ENCODE measurements at places on chromosomes 7 and 10. TPM values are rescaled to one million over a fixed set of nuclear protein-coding genes. Genes with fewer than 3 reads are reported as not detected.
A peak's percentile ranks its signal among the peaks of the same experiment; 100 is the strongest.

DNA sequence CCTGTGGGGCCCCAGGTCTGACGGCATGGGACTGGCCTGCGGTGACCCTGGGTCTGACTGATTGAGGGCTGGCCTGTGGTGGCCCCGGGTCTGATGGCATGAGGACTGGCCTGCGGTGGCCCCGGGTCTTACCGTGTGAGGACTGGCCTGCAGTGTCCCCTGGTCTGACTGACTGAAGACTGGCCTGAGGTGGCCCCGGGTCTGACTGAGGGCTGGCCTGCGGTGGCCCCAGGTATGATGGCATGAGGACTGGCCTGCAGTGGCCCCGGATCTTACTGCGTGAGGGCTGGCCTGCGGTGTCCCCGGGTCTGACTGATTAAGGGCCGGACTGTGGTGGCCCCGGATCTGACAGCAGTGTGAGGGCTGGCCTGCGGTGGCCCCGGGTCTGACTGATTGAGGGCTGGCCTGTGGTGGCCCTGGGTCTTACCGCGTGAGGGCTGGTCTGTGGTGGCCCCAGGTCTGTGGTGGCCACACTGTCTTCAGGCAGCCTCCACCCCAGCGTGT is 10.9 kb downstream of the JAKMIP3 start:
- DNase-seq: no peak

DNA sequence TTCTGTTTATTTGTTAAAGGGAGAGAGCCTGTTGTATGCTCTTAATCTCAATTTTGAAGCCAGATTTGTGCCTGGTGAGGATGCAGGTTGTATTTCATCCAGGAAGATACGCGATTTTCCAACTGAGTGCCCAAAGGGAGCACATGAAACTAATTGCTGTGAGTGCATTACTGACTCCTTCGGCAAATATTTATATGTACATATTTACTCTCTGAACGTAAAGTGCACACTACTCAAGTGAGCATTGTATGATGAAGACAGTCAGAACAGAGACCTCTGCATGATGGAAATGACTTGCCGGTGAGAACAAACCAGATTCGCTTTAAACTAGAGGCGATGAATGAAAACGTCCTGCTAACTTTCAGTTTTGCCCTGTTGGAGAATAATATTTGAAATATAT is 130.1 kb downstream of the MALRD1 start:
- no peak for DNase-seq

DNA sequence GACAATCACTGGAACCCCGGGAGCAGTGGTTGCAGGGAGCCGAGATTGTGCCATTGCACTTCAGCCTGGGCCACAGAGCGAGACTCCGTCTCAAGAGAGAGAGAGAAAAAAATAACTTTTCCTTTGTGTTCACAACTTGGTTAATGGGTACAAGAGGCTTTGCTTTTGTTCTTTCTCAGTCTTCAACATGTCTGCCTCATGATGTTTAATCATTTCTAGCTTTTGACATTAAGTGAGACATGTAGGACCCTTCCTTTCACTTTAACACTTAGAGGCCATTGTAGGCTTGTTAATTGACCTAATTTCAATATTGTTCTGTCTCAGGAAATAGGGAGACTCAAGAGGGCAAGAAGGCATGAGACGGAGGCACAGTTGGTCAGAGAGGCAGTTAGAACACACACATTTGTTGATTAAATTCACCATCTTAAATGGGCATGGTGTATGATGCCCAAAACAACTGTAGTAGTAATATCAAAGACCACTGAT is 9.3 kb upstream of the CRCP start:
- no peak for DNase-seq

- no peak for DNase-seq
Observed at GRCh38 chr7:40746841-40747556, 612.2 kb downstream of the SUGCT start.

DNA sequence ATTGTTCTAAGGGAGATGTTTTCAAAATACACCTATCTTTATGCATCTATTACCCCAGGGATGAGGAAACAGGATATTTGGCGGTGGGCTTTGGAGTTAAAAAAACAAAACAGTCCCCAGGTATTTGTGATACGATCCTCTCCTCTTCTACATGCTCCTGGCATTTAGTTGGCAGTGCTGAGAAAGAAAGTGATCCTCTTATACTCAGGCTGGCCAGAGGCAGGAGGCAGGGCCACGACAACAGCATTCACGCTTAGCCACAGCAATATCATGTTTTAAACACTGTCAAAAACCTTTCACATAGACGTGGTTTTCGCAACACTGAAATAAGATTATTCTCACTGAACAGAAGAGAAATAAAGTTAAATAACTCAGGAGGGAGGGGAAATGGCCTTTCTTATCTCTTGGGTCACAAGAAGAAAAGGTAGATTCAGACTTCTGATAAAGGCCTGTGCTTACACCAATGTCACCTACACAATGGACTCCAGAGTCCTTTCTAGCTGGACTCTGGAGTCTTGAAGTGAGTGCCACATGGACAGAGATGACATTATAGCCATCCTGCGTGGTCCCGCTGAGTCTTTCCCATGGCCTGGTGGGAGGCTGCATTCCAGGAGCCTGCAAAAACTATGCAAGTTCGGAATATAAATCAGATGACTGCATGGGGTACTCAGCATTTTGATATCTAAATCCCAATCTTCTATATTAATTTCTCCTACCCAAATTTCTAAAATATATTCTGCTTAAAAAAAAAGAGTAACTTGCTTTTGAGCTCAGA is 88.7 kb downstream of the PIP4K2A start:
- DNase-seq: no peak

DNA sequence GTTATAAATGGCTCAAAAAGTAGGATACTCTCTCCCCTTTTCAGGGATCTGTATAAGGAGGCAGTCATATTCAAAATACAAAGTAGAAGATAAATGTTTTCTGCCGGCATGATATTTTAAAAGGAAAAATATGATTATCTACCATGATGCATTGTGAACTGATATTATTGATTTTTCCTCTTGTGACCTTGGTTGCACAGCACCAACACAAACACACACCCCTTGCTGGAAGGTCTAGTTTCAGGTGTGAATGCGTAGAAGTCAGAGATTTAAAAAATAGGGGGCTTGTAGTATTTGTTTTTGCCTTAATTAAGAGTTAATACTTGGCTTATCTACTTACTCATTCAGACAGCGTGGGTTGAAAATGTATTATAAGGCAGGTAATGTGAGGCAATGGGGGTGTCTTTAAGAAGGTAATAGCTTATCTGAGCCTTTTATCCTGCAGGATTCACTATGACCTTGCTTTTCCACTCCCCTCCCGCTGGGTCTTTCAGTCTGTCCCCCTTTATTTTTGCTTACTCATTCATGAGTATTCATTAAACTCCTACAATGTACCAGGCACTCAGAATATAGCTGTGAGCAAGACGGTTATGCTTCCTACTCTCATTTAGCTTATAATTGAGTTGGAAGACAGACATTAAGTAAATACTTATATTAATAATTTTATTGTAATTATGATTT is 390.6 kb downstream of the SDK1 start:
- no peak for DNase-seq

GRCh38 chr10:24822590-24822989 is 98.9 kb upstream of the ARHGAP21 start:
- no peak for DNase-seq

- DNase-seq: no peak
Observed at GRCh38 chr7:138917771-138918170, 63.4 kb downstream of the KIAA1549 start.

GRCh38 chr10:49767752-49768151 is 5.6 kb upstream of the OGDHL start:
- no peak for DNase-seq

- no peak for DNase-seq
Observed at GRCh38 chr10:43623351-43623750, 17.1 kb downstream of the ZNF485 start.

DNA sequence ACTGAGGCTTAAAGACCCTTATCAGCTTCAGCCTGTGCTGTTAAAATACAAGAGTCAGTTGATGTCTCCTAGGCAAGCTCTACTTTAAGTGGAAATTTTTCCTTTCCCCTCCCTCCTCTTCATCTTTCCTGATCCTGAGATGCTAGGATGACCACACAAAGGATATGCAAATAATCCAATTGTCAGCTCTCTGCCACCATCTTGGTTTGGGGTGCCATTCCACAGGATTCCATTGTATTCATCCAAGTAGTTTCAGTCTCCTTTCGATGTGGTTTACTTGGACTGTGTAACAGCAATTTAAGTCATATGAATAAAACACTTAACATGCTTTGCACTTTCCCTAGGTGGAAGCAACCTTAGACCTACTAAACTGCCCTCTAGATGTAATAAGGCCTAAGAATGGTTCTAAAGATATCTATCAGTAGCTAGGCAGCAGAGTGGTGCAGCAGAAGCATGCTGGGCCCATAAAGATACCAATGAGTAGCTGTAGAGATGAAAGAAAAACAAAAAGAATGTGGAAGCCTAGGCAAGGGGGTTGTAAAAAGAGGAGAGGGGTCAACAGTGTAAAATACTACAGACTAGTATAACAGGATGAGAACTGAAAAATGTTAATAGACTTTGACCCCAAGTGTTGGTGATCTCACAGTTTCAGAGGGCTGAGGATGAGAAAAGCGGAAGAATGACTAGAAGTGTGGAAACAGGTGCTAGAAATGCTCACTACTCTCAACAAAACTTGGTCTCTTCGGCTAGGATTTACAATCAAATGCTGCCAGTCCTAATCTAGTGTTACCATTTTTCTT is 2.4 kb upstream of the CFAP69 start:
- no peak for DNase-seq

DNA sequence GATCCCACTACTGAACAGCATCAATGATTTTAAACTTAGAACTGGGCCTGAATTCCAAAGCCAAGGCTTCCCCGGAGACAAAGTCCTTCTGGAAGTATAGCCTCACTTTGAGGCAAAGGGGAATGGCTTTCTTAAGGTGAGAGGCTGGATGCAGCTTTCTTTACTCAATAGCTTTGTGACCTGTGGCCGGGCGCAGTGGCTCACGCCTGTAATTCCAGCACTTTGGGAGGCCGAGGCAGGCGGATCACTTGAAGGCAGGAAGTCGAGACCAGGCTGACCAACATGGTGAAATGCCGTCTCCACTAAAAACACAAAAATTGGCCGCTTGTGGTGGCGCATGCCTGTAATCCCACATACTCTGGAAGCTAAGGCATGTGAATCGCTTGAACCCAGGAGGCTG is 3.2 kb upstream of the FGFR2 start:
- DNase-seq: no peak

GRCh38 chr7:47311891-47312290 is 270.0 kb downstream of the TNS3 start:
- DNase-seq: no peak

- no peak for DNase-seq
Observed at GRCh38 chr7:44634839-44635591, 28.6 kb downstream of the OGDH start.

GRCh38 chr10:49290131-49290530 is 8.8 kb upstream of the C10orf71 start:
- DNase-seq: no peak

DNA sequence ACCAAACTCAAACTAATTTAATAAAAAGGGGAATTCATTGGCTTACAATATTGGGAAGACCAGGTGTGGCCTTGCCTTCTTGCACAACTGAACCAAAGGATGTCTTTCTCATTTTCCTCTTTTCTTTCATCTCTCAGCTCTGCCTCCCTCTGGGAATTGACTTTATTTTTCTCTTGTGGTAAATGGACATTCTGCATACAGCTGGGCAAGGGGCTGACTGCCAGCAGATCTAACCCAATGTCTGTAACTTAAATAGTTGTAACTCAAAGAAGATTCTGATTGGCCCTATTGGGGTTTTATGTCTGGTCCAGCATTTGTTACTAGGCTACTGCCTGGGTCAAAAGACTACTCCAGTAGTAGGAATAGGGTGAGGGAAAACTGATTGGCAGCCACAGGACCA is 15.3 kb downstream of the PTTG1IP2 start:
- DNase-seq: no peak

- DNase-seq: no peak
Observed at GRCh38 chr7:116311816-116312471, 101.6 kb downstream of the TES start.

GRCh38 chr7:34849163-34849960 is 187.9 kb downstream of the DPY19L1 start:
- no peak for DNase-seq

GRCh38 chr10:32329061-32329460 is 17.9 kb downstream of the EPC1 start:
- DNase-seq: no peak

- no peak for DNase-seq
Observed at GRCh38 chr10:88754287-88754686, 5.5 kb upstream of the LIPN start.

DNA sequence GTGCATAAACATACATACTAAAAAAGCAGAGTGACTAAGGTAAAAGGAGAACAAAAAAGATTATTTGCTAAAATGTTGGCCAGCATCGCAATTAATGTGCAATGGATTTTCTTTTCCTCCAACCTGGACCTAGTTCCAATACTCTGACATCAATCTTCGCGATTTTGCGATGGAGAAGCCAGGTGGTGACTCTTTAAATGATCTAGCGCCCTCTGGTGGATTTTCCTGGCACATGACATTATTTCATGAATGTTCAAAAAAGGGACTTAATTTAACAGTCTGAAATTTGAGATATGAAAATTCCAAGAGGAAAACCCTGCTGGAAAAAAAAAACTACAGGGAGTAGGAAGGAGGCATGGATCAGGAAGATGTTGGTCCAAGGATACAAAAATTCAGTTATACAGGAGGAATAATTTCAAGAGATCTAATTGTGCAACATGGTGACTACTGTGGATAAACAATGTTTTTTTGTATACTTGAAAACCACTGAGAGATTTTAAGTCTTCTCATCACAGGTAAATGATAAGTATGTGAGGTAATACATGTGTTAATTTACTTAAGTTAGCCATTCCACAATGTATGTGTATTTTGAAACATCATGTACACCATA is 4.3 kb upstream of the KCNMA1 start:
- DNase-seq: peak; percentile 42

GRCh38 chr7:117186218-117187010 is 136.4 kb downstream of the WNT2 start:
- DNase-seq: no peak

DNA sequence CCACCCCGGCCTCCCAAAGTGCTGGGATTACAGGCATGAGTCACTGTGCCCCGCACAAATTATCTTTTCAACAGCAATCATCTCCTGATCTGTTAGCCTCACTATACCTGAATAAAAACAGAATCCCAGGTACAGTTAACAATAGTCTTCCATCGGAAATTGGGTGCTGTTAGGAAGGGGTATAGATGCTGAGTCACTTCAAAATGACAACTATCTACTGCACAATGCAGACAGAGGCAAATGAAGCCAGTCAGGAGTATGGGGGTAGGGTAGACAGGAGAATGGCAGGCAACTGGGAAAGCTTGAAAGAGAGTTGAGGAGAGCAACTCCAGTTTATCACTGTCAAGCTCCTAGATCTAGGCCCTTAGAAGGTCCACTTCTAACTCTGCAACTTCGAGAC is 40.3 kb downstream of the LBX1 start:
- no peak for DNase-seq

GRCh38 chr7:48213226-48213625 is 42.0 kb downstream of the ABCA13 start:
- no peak for DNase-seq

CHRM2 gene
- not detected for total RNA-seq

AUTS2 gene
- 42.0 TPM for total RNA-seq

ASIC3 gene
- 3.3 TPM for total RNA-seq

ATP6V0A4 gene
- total RNA-seq: not detected

STARD3NL gene
- total RNA-seq: 39.7 TPM

TRIL gene
- 2.5 TPM for total RNA-seq

LMOD2 gene
- total RNA-seq: not detected

EPO gene
- not detected for total RNA-seq

TRPV6 gene
- not detected for total RNA-seq

NPY4R gene
- total RNA-seq: not detected

VIPR2 gene
- 11.1 TPM for total RNA-seq

ZNF394 gene
- total RNA-seq: 30.1 TPM

BRAT1 gene
- 26.9 TPM for total RNA-seq

RARRES2 gene
- total RNA-seq: 619 TPM

OAT gene
- 125 TPM for total RNA-seq

KCNH2 gene
- 10.4 TPM for total RNA-seq

NEUROG3 gene
- not detected for total RNA-seq

Measured in ovary (tissue), 10 donors.